ENCODE measurements at places on chromosomes 4 and X.

GRCh38 chr4:141669501-141669900 is 33.1 kb downstream of the IL15 start:
- no peak for DNase-seq

GRCh38 chr4:25075129-25075528 is 44.4 kb upstream of the LGI2 start:
- no peak for DNase-seq

GRCh38 chr4:77040270-77040669 is 35.5 kb downstream of the CCNI start:
- DNase-seq: no peak

DNA sequence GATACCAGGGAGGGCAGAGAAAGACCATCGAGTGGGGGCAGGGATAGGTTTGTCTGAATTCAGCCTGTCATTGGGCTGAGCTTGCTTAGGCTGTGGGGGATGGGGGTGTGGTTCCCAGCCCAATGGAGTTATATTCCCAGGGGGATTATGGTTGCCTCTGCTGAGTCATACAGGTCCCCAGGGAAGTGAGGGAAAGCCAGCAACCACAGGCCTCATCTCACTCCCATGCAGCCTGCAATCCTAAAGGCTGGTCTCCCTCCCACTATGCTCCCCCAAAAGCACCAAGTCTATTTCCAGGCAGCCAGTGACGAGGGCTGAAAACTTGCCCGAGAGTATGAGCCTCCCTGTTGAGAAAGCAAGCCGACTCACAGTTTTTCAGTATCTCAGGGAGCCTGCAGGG is 39.3 kb downstream of the AFM start:
- no peak for DNase-seq

- peak; percentile 20 for DNase-seq
Observed at GRCh38 chrX:118528071-118528737, 32.6 kb downstream of the DOCK11 start.

DNA sequence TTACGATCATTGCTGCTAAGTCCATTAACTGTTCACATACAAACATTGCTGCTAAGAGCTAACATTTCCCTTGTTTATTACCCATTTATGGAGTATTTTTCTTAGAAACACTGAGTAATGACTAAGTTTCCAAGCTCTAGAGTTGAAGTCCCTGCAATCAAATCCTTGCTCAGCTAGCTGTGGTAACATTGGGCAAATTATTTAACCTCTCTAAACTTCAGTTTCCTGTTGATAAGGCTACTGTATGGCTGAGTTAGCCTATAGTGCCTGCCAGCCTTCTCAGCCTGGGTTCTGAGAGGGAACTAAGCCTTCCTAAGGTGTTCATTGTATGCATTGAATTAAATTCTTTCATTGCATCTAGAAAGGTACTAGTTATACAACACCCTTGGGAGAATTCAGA is 15.2 kb upstream of the SCOC start:
- DNase-seq: no peak

- no peak for DNase-seq
Observed at GRCh38 chr4:100736641-100737451, 219.0 kb upstream of the EMCN start.

GRCh38 chrX:3548765-3549391 is 164.6 kb downstream of the PRKX start:
- no peak for DNase-seq

- no peak for DNase-seq
Observed at GRCh38 chr4:175562111-175562510, 250.0 kb downstream of the GPM6A start.
